ENCODE measurements at places on chromosomes 12 and 14.

DNA sequence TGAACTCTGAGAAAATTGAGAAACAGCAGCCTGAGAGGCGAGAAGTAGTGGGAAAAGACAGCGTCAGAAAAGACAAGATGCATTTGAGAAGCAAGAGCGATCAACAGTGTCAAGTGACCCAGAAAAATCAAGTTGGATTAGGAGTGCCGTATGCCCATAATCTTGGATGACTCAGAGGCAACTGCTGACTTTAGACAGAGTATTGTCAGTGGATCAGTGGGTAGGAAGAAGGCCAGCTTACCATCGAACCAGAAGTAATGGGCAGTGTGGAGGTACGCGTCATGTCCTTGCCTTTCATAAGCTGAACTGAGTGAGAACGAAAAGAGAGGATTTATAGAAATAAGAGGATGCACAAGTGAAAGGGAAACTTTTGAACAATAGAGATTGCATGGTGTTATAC is 151.0 kb upstream of the NAV3 start:
- DNase-seq: no peak

GRCh38 chr14:24965934-24966578 is 83.9 kb downstream of the STXBP6 start:
- DNase-seq: peak; percentile 96

- DNase-seq: no peak
Measured at GRCh38 chr14:42140001-42140400, 533.3 kb downstream of the LRFN5 start.

- no peak for DNase-seq
Measured at GRCh38 chr12:132610866-132611602, 652 bp upstream of the LRCOL1 start.

All from EH (cell line).